ENCODE measurements at places on chromosomes 4 and X.
A peak's percentile ranks its signal among the peaks of the same experiment; 100 is the strongest.

- no peak for ATAC-seq
These were observed 60.4 kb upstream of the PLAC8 start for GRCh38 chr4:83174844-83175414.

DNA sequence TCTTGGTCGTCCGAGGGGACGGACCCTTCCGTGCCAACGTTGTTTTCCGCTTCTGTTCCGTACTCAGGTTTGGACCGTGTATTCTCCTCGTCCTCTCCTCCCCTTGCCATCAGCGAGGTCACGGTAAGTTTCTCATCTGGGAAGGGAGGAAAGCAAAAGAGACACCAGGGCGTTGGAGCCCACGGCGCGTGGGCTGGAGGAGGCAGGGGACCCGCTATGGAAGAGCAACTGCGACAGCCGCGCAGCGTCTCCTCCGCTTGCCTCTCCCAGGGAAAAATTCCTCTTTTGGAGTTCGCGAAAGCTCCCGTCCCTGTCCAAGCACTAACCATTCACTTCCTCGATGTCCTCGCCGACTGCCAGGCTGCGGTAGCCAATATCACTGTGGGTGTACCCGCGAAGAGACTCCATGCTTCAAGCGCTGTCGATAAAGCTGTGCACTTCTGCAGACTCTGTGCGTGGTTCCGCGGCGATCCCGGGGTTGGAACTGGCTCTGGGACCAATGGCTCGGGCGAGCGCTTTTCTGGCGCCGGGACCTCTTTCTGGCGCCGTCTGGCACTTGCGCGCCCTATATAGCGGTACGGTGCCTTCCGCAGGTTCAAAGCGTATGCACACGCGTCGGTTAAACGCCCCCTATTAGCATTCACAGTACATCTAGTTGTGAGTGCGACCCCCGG, at the start of gene ESX1:
TSS of gene ESX1 (minus strand) at position 492 of the 674 bp plus-strand sequence. CDS start at position 408, 84 bp downstream.
- no peak for ATAC-seq

DNA sequence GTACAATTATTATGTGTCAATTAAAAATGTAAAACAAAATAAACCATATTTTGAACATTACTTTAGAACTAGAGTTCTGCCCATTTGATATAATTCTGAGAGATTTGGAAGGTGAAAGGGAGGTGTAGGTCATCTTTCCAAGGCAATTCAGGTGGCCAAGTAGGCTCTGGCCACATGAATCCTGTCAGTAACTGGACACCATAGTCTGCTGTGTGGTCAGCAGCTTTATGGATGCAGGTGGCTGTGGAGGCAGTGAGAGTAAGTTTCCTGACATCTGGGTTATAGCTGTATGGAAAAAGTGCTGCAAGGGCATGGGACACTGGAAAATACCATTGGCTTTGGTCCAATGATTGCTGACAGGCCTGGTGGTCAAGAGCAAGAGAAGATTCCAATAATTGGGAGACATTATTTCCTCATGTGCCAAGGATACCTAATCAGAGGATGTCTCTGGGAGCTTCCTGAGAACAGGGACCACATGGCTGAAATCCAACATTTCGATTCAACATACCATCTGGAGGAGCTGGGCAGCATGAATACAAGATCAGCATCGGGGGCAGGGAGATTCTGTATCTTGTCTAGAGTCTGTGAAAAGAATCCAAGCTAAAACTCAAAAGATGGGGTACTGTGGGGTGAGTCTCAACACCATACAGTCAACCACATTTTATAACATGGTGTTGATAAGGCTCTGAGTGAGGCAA, 523.1 kb downstream of the MID1IP1 start:
- no peak for ATAC-seq

DNA sequence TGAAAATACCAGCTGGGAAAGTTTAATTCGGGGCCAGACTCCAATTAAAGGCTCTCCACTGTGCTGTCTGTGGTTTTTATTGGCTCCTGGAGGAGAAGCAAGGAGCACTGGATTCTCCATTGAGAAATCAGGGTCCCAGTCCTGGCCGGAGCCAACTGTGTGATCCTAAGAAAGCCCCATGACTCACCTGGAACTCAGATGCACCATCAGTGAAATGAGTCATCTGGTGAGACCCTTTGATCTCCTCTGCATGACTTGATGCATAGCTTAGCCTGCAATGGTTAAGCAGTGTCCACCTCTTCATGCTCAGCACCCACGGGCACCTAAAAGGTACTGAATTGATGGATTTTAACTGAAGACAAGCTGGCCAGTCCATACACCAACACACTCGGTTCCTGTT, 119.2 kb upstream of the VCX3B start:
- no peak for ATAC-seq

- no peak for ATAC-seq
These were observed 90.1 kb downstream of the SH3BGRL start for GRCh38 chrX:81291996-81292395.

DNA sequence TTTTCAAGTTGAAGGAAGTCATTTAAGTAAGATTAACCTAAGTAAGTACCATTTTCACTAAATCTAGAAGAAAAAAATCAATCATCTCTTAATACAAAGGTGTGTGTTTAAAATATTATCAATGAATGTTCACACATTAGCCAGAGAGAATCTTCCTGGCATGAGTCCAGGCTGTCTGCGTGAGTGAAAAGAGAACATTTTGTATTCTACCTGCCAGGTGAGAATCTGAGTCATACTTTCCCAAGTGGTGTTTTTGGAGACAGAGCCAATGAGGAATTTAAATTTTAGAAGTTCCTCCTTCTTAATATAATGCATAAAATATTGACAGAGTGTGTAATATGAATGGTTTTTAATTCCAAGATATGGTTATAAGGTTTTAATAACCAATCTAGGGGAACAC, 371.8 kb upstream of the NR3C2 start:
- no peak for ATAC-seq

DNA sequence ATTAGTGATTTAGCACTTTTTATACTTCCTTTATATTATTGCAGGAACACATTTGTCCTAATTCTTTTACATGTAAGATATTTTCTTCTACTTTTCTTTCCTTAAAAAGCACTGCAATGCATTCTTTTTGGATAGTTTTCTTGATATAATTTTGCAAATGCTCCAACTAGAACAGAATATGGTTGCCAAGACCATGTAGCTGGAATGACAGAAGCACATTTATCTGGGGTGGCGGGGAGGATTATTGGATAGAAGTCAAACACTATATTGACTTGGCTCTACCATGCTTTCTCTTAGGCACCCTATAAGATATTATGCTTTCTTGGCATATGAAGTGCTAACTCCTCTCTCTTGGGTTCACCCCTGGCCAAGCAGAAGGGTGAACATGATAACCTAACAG, 983.5 kb downstream of the FAT4 start:
- ATAC-seq: no peak

DNA sequence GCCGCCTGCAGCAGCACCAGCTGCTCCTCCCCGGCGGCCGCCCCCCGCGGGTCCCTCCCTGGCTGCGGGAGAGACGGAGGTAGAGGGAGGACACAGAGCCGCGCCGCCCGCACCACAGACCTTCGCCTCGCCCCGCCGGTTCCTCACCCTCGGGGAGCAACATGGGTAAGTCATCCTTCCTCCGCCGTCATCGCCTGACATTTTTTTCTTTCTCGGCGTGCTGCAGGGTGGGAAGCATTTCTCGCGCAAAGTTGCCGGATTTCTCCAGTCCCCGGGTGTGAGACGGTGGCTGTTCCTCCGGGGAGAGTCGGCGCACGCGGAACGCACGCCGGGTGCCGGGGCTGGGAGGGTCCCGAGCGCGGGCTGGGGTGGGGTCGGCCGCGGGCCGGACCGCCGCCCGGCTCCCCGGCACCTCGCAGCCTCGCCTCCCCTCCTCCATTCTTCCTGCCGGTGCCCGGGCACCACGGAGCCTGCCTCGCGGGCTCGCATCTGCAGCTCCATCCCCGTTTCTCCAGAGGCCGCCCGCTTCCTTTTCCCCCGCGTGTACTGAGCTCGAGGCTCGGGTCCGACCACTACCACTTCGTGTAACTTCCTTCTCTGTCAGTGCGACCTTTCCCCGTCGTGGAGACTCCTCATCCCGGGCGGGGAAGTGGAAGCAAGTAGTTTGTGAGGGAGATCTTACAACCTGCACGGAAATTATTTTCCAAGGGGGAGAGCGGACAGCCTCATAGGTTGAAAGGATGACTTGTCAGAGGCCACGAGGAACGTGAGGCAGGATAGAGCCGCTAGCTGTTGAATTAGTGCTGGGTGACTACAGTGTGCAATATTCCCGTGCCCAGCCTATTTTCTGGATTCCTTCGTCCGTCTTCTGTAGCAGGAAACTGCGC, 464 bp downstream of the RAP1GDS1 start:
- peak; percentile 3 for ATAC-seq

DNA sequence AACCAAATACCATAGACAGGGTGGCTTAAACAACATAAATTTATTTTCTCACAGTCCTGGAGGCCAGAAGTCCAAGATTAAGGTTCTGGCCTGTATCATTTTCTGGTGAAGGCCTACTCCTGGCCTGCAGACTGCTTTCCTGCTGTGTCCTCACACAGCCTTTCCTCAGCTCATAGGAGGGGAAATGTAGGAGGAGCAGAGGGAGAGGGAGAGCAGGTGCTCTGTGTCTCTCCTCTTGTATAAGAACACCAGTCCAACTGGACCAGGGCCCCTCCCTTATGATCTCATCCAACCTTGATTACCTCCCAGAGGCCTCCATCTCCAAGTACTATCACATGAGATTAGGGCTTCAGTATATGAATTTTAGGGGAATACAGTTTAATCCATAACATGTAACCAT, 34.3 kb downstream of the RAPGEF2 start:
- no peak for ATAC-seq

GRCh38 chr4:41132055-41132683, 82.2 kb downstream of the APBB2 start:
- ATAC-seq: no peak

GRCh38 chr4:57102050-57102624, 8.0 kb downstream of the IGFBP7 start:
- no peak for ATAC-seq

- no peak for ATAC-seq
These were observed 4.7 kb upstream of the GPR78 start for GRCh38 chr4:8575457-8575856.

GRCh38 chrX:155108427-155108826, 37.1 kb downstream of the BRCC3 start:
- ATAC-seq: peak; percentile 89

DNA sequence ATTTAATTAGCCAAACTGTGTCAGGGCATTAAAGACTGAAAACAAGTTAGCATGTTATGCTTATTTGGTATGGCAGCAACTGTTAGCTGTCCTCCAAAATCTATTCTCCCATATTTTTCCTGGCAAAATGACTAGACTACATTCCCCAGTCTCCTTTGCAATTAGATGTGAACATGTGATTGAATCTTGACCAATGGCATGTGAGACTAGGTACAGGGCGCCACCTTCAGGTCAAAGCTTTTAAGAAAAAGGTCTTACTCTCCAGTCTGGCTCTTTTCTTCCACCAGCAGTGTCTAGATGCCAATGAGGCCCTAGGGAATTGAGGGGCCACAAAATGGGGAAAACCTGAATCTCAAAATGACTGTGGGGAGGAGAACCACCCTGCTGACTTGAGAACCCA, 408.2 kb downstream of the SMARCA1 start:
- ATAC-seq: no peak

DNA sequence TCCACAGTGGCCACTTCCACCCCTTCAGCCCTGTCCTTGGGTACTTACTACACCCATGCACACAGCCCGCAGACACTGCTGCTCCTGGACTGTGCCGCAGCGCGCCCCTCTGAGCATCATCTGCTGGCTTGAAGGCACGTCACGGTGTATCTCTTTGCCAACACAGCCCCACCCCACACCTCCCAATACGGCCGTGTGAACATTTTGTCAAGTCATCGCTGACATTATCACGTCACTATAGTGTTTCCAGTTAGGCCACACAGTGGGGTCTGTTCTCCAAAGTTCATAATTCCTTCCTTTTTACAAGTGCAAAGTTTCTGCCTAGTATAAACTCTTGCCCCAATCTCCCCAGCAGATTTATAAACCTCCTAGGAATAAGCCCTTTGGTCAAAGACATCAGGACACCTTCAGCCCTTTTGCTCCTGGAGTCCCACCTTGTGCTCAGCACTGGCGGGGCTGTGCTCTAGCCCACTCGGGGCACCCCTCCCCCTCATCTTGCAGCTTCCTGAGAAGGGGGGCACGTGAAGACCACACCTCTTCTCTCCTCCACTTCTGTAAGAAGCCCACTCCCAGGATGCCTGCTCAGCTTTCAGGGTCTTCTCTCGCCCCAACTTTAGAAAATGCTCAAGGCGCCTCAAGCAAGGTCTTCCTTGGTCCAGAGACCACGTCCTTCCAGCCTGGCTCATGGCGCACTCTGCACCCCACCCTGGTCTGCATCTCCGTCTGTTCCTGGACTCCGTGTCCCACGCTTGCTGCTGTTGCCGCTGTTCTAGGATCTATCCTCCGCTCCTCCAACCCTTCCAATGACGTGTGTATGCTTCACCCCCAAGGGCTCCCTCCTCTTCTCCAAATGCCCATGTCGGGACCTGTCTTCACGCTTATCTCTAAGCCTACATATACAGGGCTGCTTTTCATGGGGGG, 7.2 kb downstream of the FAM53A start:
- ATAC-seq: no peak

GRCh38 chr4:62250100-62250499, 1050.0 kb downstream of the ADGRL3 start:
- no peak for ATAC-seq

GRCh38 chr4:25760518-25761157, 102.2 kb downstream of the SEL1L3 start:
- no peak for ATAC-seq

GRCh38 chrX:147803948-147804347, 107.8 kb upstream of the FMR1 start:
- no peak for ATAC-seq

GRCh38 chr4:76365636-76366035, 55.3 kb downstream of the CCDC158 start:
- no peak for ATAC-seq

DNA sequence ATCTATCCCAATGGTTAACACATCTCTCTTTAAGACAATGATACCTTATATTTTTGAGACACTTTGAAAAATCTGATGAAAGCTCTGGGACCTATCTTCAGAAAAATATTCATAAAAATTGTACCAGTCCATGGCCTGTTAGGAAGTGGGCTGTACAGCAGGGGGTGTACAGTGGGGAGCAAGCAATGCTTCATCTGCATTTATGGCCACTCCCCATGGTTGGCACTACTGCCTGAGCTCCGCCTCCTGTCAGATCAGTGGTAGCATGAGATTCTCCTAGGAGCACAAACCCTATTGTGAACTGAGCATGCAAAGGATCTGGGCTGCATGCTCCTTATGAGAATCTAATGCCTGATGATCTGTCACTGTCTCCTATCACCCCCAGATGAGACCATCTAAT, 42.6 kb downstream of the C4orf51 start:
- ATAC-seq: no peak

DNA sequence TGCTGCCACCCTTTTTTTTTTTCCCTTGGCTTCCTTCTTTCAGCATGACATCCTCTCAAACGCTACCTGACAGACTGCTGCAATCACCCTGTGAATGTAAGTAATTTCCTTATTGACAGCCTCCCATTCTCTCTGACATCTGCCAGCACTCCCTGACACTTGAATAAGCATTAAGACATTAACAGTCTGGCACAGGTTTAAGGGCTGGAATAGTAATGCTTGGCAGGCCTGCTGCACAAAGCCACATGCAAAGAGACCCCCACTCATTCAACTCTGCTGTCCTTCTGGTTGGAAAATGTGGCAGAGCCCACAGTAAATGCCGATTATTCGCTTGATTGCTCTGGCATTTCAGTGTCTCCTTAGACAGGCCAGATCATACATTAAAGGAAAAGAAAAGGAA, 28.1 kb upstream of the RASGEF1B start:
- ATAC-seq: no peak

- no peak for ATAC-seq
These were observed 28.2 kb downstream of the WDFY3 start for GRCh38 chr4:84938316-84938715.

- ATAC-seq: no peak
These were observed 108.4 kb upstream of the FAM241A start for GRCh38 chr4:112036886-112037285.

GRCh38 chr4:24885342-24885741, 27.5 kb downstream of the CCDC149 start:
- no peak for ATAC-seq
